AG04449 (cell line): ENCODE measurements at places on chromosomes 12 and 14.

DNA sequence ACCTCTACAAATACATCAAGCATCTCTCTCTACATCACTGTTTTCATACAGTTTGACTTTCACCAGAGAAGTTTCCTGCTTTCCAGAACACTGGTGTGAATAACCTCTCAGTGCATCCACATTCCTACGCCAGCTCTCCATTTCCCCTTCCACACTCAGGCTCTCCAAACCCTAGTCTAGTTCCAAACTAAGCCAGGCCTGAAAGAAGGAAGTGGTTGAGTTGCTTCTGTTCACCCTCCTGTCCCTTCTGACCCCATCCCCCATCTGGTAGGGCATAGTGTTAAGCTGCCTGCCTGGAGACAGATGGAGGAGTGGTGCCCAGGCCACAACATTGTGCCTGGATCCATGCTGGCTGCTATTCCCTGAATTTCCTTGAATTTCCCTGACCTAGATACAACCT lies 132.4 kb downstream of the GPR65 start:
- DNase-seq: no peak

- DNase-seq: no peak
These were observed 3.8 kb downstream of the SRSF9 start for GRCh38 chr12:120465756-120466155.

GRCh38 chr14:104247336-104248202 lies 109.2 kb downstream of the KIF26A start:
- DNase-seq: no peak

DNA sequence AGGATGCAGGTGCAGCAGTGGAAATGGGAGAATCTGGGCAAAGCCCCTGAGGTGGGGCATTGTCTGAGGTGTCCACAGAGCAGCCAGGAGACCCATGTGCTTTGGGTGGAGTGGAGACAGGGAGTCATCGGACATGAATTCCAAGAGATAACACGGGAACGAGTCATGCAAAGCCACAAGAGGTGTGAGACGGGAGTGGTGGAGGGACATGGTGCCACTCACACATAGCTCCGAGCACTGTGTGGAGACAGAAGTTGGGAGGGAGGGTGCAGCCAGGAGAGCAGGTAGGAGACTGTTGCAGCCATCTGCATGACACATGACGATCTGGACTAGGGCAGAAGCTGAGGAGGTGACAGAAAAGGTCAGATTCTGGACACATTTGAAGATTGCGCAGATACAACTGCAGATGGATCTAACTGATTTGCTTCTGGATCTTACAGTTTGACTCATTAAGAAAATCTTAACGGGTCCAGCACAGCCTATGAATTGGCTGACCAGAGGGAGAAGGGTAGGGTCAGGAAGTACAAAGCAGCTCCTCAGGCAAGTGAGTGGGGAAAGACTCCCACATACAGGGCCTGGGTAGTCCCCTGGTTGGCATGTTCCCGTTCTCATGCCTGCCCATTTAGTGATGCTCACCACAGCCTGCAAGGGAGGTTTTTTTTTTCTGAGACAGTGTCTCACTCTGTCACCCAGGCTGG lies 379.8 kb downstream of the FUT8 start:
- DNase-seq: no peak

DNA sequence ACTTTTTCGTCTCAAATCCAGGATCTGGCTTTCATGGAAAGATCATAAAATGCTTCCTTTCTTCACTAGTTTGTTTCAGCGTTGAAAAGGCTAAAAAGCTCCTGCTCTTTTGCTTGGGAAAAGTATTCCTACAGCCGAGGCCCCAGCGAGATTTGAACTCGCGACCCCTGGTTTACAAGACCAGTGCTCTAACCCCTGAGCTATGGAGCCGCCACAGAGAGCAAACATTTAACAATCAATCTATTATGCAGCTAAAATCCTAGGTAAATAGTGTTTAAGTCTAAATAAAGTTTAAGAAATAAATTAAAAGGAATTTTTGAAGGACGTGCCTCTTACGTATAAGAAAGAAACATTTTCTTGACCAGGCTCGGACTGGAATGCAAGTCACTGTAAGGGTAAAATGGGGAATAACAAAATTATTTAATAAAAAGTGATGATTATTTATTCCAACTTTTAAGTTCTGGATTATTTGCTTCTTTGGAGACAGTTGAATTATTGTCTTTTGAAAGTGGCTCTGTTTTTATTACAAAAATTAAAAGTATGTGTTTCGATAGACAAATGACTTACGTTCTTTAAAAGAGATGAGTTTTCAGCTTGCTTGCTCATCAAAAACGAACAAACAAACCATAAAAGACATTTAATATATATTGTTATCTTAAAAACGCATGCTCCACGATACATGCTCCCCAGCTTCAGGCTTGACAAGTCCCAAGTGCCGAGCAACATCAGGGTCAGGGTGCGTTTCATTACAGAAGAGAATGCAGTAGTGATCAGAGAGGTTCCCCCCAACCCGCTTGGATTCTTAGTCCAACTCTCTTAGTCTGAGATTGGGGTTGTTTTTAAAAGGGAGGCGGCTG lies 10.2 kb downstream of the OR6S1 start:
- DNase-seq: no peak

GRCh38 chr12:86663716-86664115 lies 407.5 kb upstream of the MGAT4C start:
- DNase-seq: no peak

DNA sequence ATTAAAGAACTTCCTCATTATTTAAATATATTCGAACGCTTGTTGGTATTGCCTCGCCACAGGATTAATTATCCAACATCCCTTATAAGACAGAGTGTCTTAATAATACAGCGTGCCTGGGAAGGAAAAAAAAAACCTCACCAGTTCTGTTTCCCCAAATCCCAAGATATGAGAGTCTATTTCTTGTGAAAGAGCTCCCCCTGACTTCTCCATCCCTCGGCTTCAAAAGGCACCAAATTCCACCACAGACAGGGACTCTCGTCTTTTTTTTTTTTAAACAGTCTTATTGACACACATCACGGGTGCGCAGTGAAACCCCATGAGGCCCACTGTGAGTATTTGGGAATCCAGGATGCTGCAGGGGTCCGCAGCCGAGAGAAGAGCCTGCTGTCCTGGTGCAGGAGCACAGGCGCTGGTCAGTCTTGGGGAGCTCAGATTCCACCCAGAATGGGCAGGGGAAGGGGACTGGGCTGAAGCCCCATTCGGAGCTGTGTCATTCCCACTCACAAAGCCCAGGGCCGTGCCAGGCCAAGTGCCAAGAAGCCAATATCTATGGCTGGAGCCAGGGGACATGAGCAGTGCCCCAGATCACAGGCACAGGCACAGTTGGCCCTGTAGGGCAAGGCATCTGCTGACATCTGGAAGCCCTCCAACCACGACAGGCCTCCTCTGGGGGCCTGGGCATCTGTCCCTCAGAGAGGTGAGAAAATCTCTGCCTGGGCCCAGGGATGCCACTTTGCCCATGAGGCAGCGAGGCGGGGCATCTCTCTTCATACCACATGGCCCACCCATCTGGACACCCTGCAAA lies 71.9 kb downstream of the BCL11B start:
- no peak for DNase-seq

DNA sequence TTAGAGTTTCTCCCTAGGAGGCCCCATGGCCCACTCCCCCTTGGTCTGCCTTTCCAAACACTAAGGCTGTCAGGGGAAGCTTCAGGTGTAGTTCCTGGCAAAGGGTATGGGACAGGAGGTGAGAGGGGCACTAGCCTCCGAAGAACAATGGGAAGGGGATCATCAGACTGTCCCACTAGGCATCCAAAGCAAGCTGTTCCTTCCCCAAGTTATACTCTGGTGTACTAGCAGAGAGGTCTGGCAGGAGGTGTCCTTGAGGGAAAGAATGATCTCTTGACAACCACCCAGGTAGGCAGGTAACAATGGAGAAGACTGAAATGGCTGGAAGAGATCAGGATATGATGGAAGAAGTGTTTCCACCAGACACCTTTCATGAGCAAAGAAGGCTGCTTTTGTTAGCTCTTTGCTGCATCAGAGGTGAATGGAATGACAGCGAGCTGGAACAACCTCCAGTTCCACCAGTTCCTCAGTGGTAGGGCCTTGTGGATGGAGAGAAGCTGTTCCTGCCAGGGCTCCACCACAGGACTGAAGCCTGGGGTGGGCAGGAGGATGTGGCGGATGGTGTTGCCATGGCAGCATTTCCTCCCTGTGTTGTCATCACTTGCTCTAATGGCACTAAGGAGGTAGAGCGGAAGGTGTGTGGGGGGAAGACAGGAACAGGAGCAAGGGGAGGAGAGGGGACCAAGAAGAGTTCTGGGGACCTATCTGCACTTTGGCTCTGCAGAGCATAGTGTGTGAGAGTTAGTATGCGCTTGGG lies 2.3 kb upstream of the AGAP2 start:
- no peak for DNase-seq

GRCh38 chr12:91974541-91975085 lies 171.0 kb downstream of the BTG1 start:
- DNase-seq: no peak

GRCh38 chr12:112837629-112838197 lies 46.2 kb downstream of the RPH3A start:
- no peak for DNase-seq

DNA sequence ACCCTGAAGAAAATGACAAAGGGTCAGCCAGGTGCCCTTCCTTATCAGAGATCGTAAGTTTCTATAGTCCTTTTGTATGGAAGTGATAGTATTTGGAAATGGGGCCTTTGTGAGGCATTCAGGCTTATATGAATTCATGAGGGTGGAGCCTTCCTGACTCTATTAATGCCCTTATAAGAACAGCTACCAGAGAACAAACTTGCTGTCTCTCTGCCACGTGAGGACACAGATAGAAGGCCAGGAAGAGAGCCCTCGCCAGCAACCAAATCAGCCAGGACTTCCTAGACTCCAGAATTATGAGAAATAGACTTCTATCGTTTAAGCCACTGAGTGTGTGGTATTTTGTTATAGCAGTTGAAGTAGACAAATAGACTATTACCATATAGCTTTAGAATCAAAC lies 36.7 kb downstream of the TRMT5 start:
- DNase-seq: no peak

GRCh38 chr14:94364037-94364436 lies 24.4 kb downstream of the SERPINA1 start:
- no peak for DNase-seq

DNA sequence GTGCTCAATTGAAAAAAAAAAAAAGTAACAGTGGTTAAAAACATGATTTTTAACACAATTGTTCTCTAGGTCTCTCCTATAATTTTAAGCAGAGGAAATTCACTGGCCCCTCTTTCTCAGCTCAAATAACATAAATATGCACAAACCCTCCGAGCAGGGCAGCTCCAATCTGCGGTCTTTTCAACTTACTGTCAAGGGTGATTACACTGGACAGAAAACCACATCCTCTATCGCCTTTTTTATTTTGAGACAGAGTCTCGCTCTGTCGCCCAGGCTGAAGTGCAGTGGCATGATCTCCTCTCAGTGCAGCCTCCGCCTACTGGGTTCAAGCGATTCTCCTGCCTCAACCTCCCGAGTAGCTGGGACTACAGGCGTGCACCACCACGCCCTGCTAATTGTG lies 16.5 kb upstream of the GABARAPL1 start:
- no peak for DNase-seq

DNA sequence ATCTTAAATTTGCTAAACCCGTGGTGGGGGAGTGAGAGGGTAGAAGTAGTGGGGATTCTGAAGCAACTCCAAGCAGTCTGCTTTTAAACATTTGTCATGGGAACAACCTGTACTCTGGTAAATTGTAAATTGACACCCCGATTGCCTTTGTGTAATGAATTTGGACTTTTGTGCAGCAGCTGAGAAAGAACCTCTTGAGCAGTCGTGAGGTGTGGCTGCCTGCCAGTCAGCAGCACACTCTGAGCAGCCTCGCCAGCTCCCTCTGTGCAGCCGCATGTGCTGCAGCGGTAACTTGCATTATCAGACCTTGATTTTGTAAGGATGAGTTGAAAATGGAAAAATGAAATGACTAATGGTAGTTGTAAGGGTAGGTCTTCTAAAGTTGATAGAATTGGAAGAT lies 74.3 kb downstream of the SUSD6 start:
- DNase-seq: no peak

DNA sequence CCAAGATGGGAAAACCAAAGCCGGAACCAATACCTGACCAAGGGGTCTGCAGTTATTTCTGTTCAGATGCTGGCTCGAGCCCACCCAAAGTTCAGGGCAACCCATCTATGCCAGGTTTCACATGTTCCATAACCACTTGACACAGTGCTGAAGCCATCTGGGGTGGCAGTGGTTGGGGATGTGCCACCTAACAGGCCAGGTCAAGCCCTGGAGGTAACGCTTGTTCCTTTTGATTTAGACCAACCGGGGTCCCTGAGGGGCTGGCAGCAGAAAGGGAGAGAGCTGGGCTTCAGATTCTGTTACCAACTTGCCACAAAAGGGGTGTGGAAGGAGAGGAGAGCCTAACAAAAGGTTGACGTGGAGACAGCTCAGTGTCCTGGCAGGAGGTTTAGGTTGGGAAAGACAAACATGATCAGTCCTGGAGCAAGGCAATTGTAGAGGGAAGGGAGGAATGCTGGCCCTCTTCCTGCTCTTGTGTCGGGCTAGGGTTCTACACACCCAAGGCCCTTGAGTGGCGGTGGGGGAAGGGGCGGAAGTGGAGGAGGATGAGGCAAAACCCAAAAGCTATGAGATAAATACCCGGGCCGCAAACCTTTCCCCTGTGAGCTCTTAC lies 31.9 kb downstream of the CACNA2D4 start:
- no peak for DNase-seq

GRCh38 chr12:83805873-83806272 lies 1106.7 kb downstream of the SLC6A15 start:
- no peak for DNase-seq

- peak; percentile 65 for DNase-seq
These were observed 34.7 kb downstream of the GPR19 start for GRCh38 chr12:12661086-12661856.

GRCh38 chr14:91911474-91912032 lies 35.9 kb downstream of the FBLN5 start:
- no peak for DNase-seq

- DNase-seq: no peak
These were observed 235.0 kb upstream of the DCN start for GRCh38 chr12:91417650-91418049.

DNA sequence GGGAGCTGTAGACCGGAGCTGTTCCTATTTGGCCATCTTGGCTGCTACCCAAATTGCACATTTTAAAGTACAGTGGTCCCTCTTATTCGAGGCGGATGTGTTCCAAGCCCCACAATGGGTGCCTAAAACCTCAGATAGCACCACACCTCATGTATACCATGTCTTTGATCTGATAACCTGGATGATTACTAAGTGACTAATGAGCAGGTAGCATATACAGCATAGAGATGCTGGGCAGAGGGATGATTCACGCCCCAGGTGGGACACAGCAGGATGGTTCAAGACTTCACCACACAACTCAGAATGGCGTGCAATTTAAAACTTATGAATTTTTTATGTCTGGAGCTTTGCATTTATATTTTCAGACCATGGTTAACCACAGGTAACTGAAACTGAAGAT lies 255.0 kb downstream of the AKAP6 start:
- DNase-seq: no peak

DNA sequence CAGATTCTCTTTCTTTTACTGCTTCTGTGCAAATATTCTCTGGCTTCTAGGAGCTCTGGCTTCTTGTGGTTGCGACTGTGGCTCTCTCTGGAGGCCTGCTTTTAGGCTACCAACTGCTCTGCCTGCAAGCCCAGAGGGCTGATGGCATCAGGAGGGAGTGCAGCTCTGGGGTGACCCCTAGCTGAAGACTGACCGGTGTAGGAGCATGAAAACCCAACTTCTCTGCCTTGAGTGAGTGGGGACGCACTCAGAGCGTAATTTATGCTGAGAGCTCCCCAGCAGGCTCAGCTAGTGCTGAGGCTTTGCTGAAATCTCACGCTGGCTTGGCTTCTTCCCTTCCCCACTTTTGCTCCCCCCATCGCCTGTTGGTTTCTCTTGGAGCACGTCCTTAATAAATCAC lies 29.9 kb upstream of the RBM19 start:
- DNase-seq: no peak
